ENCODE measurements at places on chromosomes 6 and 20.

- DNase-seq = no peak
Measured at GRCh38 chr6:152118224-152118623, 310.7 kb downstream of the ESR1 start.

DNA sequence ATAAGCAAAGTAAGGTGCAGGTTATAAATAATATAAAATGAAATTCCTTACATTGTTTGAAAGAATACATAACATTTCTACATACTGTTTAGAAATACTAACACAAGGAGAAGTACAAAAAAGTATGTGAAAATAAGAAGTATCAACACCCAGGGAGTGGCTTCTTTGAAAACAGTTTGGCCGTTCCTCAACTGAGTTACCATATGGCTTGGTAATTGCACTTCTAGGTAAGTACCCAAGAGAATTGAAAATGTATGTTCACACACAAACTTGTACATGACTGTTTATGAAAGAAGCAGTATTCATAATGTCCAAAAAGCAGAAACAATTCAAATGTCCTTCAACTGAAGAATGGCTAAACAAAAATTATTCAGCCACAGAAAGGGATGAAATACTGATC is 30.7 kb downstream of the PAK5 start:
- no peak for DNase-seq

GRCh38 chr6:126516411-126516810 is 176.5 kb downstream of the CENPW start:
- no peak for DNase-seq

- peak; percentile 30 for DNase-seq
Measured at GRCh38 chr6:167581637-167582036, 245.1 kb upstream of the AFDN start.

GRCh38 chr6:87653074-87653962 is 48.7 kb downstream of the AKIRIN2 start:
- DNase-seq = no peak

- DNase-seq = no peak
Measured at GRCh38 chr20:49612127-49612738, 44.3 kb upstream of the PTGIS start.

DNA sequence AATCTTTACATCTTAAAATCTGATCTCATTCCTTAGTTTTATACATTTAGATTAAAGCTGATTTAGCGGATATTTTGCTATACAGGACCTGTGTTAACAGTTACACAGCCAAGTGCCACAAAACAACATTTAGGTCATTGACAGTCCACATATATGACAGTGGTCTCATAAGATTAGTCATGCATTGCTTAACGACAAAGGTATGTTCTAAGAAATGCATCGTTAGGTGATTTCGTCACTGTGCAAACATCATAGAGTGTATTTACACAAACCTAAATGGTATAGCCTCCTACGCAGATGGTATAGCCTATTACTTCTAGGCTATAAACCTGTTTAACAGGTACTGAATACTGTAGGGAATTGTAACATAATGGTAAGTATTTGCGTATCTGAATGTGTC is 21.6 kb downstream of the ADGRG6 start:
- no peak for DNase-seq

GRCh38 chr20:3692706-3693294 is 11.0 kb upstream of the ADAM33 start:
- no peak for DNase-seq

GRCh38 chr20:51159303-51159702 is 136.4 kb upstream of the KCNG1 start:
- no peak for DNase-seq

DNA sequence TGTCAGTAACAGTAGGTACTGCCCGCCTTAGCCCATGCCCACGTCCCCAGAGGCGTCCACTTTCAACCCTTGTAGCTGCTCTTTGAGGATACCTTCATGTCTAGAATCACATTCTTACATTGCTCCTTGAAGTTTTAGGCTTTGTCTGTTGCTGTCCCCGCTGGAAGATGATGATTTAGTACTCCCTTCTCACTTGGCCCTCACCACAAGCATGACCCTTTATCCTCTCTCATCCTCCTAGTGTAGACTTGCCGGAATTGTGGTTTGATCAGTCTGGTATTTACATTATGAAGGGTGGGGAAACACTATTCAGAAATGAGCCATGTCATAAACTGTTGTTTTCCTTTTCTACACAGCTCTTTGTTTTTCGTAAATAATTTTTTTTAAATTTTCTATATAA is 87.4 kb downstream of the ARID1B start:
- no peak for DNase-seq

DNA sequence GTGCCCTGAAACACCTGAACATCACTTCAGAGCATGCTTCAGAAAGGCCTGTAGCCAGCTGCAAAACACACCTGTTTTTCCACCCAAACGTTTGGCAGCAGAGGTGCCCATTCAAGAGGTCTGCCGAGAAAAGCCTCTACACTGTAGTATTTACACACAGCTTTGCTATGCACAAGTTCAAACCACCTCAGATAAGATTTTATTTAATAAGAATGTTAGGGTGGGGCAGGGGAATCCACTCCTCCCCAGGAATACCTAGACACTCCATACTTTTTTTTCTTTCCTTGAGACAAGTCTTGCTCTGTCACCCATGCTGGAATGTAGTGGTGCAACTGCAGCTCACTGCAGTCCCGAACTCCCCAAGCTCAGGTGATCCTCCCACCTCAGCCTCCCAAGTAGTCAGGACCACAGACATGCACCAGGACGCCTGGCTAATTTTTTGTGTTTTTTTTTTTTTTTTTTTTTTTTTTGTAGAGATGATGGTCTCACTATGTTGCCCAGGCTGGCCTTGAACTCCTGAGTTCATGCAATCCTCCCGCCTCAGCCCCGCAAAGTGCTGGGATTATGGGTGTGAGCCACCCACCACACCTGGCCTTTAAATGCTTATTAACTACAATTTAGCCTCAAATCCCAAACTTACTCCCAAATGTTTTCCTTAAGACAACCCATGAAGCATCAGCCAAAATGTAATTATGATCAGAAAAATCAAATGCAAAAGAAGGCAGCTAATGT is 9.7 kb downstream of the MRPL14 start:
- DNase-seq = no peak

DNA sequence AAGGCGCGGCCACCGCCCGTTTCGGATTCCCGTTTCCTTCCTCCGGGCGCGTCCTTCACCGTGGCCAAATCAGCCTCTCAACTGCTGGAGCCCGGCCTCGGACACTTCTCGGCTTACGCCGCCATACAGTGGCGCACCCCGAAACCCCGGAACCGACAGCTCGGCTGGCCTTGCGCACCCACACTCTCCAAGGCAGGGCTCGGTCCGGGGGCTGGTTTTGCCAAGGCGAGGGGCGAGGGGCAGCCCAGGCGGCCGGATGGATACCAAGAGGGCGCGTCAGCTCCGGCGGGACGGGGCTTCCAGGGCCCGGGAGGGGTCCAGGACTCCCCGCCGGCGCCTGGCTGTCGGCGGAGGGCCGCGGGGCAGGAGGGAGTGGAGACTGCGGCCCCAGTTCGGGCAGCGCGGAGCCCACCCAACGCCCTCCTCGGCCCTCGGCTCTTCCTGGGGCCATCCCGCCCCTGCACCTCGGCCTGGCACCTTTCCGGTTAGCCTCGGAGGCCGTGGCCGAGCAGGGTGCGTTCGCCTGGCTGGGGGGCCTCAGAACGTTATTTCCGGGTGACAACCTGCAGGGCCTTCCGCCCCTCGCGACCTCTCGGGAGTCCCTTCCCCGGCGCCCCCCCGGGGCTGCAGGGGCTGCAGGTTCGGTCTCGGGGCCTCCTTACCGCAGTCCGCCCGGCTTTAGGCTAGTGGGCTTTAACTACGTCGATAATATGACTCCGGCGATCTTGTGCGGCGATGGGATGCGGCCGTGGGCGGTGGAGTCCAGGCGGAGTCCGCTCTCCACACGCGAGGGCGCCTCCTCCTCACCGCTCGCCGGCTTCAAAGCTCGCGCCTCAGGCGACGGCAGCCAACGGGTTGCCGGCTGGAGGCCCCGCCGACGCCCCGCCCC is 697 bp upstream of the CEP43 start:
- DNase-seq = peak; percentile 60

DNA sequence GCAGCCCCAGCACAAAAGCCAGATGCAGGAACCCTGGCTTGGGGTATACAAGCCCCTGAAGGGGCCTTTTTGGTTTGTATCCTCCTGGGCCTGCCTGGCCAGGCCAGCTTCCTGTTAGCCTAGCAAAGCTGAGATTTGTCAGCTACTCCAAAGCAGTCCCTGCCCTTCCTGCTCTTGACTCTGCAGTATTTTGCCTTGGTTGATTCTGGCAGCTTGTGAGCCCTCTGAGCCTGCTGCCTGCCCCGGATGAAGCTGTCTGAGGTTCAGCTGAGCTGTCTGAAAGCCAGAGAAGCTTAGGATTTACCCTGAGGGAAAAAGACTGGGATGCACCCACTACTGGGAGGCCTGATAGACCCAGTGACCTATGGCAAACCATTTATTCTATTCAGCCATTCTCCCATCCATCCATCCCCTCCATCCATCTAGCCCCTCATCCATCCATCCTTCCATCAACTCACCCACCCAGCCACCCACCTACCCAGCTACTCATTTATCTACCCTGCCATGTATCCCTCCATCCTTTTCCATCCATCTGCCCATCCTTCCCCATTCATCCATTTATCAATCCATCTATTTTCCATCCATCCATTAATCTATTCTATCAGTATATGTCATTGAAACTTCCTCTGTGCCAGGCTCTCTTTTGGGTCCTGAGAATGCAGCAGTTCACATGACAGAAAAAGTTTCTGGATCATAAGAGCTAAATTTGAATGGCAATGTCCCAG is 307.5 kb downstream of the DHX35 start:
- no peak for DNase-seq

- no peak for DNase-seq
Measured at GRCh38 chr20:37801921-37802320, 101.0 kb upstream of the VSTM2L start.

DNA sequence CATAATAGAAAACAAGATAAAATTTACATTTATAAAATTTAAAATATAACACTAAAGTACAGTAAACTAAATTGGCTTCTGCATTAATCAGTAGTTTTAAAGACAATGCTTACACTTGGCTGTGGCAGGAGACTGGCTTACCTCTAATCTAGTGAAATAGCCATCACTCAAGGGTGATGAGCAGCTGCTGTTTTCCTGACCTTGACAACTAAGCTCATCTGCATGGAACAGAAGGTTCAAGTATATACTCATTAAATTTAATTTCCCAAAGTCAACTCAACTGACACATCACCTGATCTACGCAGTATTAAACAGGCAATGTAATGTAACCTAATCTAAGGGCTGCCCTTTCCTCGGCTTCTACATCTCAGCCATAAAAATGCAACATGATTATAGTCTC is 14.5 kb downstream of the TMX4 start:
- DNase-seq = no peak

- DNase-seq = peak; percentile 71
Measured at GRCh38 chr20:58892141-58892931, 39.8 kb downstream of the GNAS start.

DNA sequence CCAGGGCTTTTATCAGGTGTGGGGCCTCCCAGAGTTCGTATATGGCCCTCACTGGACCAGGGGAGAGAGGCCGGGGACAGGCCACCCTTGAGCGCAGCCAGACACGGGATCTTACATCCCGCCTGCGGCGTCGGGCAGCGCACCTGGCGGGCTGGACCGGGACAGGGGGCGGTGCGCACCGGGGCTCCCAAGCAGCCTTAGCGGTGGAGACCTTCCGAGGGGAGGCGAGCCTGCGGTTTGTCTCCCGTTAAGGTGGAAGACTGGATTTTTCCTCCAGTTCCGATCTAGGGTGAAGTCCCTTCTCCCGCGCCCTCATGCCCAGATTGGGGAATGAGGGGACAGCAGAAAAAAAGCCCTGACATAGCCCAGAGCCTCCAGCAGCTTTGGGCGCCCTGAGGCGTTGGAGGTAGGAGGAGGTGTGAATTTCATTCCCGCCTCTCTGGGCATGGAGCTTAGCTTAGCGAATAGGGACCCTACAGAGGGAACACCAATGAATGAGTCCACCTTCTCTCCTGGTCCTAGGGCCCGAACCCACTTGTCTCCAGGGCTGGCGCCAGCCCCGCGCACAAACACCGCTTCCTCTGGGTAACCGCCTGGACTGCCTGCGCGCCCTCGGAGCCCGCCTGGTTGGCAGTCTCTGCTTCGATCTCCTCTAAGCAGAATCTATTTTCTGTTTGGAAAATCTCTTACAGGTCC is 6.7 kb upstream of the LAMP5 start:
- DNase-seq = no peak

DNA sequence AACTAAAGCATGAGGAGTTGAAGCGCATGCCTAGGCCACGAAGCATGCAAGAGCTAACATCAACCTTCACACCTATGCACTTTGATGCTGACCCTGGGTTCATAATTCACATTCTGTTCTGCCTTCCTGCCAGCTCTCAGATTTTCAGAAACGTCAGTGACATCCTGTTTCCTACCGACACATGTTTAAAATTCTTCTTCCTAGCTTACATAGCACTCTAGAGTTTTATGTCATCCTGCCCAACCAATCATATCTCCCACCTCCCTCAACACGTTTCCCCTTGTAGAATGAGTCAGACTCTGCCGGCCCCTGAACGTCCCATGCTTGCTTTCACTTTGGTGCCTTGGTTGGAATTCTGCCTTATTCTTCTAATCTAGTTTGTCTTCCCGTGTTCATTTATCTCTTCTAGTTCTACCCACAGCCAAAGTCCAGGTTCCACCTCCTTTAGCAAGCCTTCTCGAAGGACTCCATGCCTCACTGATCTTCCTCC is 97.2 kb upstream of the MAP7 start:
- no peak for DNase-seq

GRCh38 chr20:33784225-33784624 is 26.9 kb upstream of the CHMP4B start:
- DNase-seq = no peak

DNA sequence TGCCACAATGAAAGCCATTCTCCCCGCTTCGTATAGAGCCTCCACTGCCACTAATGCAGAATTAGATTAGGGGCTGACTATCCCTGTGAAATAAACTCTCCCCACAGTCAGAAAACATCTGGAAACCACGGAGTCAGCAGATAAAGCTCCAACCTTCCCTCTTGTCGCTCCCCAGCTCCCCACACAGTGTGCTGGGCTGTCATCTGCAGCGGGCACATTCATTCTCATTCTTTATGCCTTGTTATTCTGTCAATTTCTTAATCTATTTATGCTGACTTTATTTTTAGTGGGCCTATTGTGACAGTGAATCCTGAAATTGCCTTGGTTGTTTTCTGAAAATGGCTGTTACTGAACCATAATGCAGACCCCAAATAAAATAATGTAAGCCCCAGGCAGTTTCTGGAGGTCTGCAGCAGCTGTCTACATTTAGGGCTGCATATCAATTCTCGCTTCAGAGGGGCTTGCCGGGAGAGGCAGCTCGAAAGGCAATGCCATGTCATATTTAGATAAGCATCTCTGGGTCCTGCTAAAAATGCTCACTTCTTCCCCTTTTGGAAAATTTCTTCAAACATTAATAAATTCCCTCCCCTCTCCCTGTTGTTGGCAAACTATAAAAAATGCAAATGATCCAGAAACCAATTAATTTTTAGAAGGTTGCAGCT is 71.6 kb downstream of the TMEM242 start:
- no peak for DNase-seq

- DNase-seq = no peak
Measured at GRCh38 chr6:155694419-155694790, 238.8 kb upstream of the NOX3 start.
